ENCODE measurements at places on chromosomes 2 and 18. TPM values are rescaled to one million over a fixed set of nuclear protein-coding genes. Genes with fewer than 3 reads are reported as not detected.

Gene STEAP3
- 1.7 TPM for total RNA-seq

Gene GAREM2
- total RNA-seq, result 0.53 TPM

Gene CTAGE1
- total RNA-seq, result 0.12 TPM

Gene ANKRD30B
- not detected for total RNA-seq

Gene PARD3B
- total RNA-seq, result 6.2 TPM

Gene OR6B2
- total RNA-seq, result not detected

Gene CNGA3
- 0.13 TPM for total RNA-seq

Gene DYSF
- total RNA-seq, result 5.5 TPM

Gene OTOS
- total RNA-seq, result not detected

Gene SERPINB4
- not detected for total RNA-seq

Gene SRD5A2
- total RNA-seq, result not detected

Gene GPBAR1
- total RNA-seq, result not detected
